ENCODE measurements at places on chromosomes 16 and 17.

DNA sequence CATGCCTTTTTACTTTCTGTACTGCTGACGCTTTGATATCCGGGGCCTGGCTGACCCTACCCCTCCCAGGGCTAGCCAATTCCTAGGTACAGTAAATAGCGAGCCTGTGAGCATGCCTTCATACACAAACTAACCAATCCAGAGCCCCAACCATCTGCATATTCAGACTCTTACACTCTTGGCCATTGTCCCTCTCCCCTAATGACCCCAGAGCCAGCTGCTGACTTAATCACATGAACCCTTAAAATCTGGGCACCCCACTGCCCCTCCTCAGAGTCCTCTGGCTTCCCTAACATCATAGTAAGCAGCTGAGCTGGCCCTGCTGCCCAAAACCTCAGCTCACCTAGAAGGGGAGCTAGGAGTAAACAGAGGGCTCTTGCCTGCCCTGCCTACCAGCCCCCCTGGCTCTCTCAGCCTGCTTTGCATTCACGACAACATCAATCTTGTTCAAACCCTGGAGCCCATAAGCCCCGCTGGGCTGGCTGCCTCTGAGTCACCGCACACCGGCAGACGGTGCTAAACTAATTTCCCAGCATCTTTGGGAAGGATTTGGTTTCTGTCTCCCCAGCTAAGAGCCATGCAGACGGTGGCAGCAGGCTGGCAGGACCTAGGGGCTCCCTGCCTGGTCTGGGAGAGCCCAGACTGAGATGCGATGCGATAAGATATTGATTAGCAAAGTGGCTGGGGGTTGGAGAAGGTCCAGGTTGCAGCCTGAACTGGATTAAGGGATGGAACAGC lies 63.2 kb downstream of the CLEC19A start:
- no peak for DNase-seq
- no peaks in the 10 kb centered on the region for H3K4me1 ChIP-seq
- H3K36me3 ChIP-seq = no peaks in the 10 kb centered on the region
- no peak overlapping the region for H3K4me3 ChIP-seq
- H3K27me3 ChIP-seq = peaks cover 19% of the 10 kb centered on the region

- H3K27ac ChIP-seq = no peak overlapping the region
- no peak for DNase-seq
- no peak overlapping the region for H3K4me3 ChIP-seq
- H3K27me3 ChIP-seq = peaks cover 16% of the 10 kb centered on the region
- H3K4me1 ChIP-seq = no peaks in the 10 kb centered on the region
These were observed 40.1 kb upstream of the CES5A start for GRCh38 chr16:55915096-55915827.

DNA sequence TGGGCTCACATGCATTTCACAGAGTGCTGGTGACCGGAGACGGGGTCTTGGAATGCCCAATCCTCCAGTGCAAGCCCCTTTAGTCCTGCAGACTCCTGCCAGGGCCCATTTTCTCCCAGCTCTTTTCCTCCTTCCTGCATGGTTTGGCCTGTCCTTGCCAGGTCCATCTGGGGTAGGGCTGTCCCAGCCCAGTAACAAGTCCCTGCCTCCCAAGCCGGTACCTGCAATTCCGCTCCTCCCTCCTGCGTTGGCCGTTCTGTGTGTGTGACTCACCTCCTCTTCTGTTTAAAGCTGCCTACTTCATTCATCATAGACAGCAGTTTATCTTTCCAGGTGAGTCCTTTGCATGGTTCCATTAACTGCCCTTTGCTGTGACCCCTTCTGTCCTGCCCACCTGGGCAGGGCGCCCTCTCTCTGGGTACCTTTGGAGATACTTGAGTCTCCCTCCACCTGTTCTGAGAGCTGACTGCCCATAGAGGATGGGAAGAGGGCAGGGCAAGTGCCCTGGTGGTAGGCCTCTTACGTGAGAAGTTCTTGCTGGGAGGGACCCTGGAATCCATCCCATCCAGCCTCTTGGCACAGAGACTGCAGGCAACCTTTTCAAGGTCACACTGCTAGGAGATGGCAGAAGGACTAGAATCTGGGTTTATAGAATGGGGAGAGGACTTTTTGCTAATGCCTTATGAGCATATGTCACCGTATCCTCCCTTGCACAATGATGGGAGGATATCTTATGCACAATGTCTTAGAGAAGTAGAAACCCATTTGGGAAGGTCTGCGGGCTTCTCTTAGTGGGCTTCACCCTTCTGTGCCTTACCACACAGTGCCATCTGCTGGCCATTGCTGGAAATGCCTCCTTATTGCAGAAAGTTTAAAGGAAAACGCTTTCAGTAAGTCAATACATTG lies 29.7 kb upstream of the LGALS9 start:
- H3K4me1 ChIP-seq = peaks cover 33% of the 10 kb centered on the region
- DNase-seq = peak; percentile 80
- no peak overlapping the region for H3K4me3 ChIP-seq
- no peaks in the 10 kb centered on the region for H3K27me3 ChIP-seq
- H3K27ac ChIP-seq = no peak overlapping the region
- peaks cover 21% of the 10 kb centered on the region for H3K36me3 ChIP-seq

DNA sequence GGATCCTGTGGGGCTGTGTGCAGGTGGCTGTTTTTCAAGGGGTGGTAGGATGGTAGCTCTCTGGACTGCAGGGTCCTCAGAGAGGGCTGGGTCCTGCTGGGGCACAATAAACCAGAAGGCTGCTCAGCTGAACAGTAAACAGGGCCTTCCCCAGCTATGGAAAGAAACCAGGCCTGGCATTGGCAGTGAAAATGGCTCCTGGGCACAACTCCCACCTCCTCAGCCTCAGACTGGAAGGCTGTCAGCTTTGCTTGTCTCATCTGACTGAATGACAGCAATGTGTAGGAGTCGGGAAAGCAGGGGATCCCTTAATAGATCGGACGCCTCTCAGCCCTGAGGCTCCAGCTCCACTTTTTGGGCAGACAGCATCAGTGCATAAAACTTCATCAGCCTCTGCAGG lies 59.8 kb upstream of the NLRP1 start:
- H3K4me1 ChIP-seq = no peaks in the 10 kb centered on the region
- DNase-seq = no peak
- H3K27ac ChIP-seq = no peak overlapping the region
- H3K36me3 ChIP-seq = no peaks in the 10 kb centered on the region

- no peaks in the 10 kb centered on the region for H3K36me3 ChIP-seq
- no peak overlapping the region for H3K4me3 ChIP-seq
- H3K4me1 ChIP-seq = peaks cover 14% of the 10 kb centered on the region
These were observed 5.2 kb downstream of the TSNAXIP1 start for GRCh38 chr16:67811899-67812298.

DNA sequence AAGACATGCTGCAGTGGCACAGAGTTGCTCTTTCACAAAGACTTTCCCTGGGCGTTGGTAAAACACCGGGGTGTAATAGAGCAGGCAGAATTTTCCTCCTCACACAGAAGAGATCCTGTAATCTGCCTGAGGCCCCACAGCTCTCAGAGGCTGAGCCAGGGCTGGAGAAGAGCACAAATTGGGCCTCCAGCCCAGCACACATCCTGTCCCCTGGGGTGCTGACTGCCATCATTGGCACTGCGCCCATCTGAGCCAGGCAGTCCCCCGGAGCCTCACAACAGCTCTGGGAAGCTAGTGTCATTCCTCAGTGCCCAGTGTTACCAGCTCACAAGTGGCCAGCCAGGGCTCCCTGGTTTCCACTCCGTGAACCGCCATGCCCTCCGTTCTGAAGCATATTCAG lies 119.4 kb downstream of the SOCS1 start:
- no peak for DNase-seq
- peaks cover 6% of the 10 kb centered on the region for H3K36me3 ChIP-seq
- no peak overlapping the region for H3K27ac ChIP-seq

DNA sequence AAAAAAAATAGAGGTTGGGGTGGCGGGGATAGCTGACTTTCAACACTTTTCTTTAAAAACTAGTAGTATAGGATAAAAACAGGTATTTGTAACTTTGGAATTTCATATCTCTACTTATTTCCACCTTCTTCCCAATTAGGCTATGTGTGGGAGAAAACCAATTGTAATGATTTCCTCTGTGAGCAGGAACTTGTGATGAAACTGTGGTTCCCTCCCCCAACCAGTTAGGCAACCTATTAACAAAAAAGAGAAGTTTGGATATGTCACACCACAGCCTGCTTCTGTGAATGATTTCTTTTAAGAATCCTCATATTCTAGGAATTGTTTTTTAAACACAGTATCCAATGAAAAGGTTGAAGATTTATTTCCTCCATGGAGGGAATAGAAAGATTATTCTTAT lies 1.9 kb downstream of the IGSF6 start:
- H3K27me3 ChIP-seq = no peaks in the 10 kb centered on the region
- H3K4me1 ChIP-seq = peaks cover 53% of the 10 kb centered on the region
- H3K27ac ChIP-seq = no peak overlapping the region
- peaks cover 2% of the 10 kb centered on the region for H3K36me3 ChIP-seq

- DNase-seq = peak; percentile 73
- H3K27ac ChIP-seq = peak overlapping the region; percentile 60
- H3K27me3 ChIP-seq = peaks cover 50% of the 10 kb centered on the region
- peak overlapping the region; percentile 79 for H3K4me3 ChIP-seq
These were observed 3.7 kb upstream of the CBX8 start for GRCh38 chr17:79800325-79801155.

GRCh38 chr17:80702315-80703141 lies 157.9 kb downstream of the RPTOR start:
- no peak for DNase-seq
- H3K27me3 ChIP-seq = no peaks in the 10 kb centered on the region
- peak overlapping the region; percentile 6 for H3K4me3 ChIP-seq
- H3K36me3 ChIP-seq = peaks cover 7% of the 10 kb centered on the region

- no peaks in the 10 kb centered on the region for H3K27me3 ChIP-seq
- peaks cover 13% of the 10 kb centered on the region for H3K36me3 ChIP-seq
- DNase-seq = no peak
These were observed 11.5 kb downstream of the DEXI start for GRCh38 chr16:10930755-10931093.

DNA sequence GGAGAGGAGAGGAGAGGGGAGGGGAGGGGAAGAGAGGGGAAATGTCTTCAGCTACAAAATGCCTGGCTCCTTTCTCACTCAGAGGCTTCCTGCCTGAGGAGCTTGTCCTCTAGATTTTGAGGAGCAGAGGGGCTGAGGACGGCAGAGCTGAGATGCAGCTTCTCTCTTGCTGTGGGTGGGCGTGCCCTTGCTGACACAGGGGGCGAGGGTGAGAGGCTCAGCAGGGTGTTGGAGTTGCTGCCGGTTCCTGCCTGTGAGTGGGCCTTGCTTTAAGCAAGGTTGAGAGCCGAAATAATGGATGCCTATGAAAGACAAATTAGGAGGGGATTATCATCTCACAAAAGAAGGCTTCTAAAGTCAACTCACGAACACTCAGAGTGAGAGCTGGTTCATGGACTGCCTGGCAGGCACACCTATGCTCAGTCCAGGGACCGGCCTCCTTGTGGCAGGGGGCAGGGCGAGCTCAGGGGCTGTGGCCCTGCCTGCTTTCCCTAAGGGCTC lies 215.6 kb downstream of the MSI2 start:
- H3K4me1 ChIP-seq = peaks cover 34% of the 10 kb centered on the region
- H3K27me3 ChIP-seq = no peaks in the 10 kb centered on the region
- no peak for DNase-seq
- H3K36me3 ChIP-seq = no peaks in the 10 kb centered on the region

DNA sequence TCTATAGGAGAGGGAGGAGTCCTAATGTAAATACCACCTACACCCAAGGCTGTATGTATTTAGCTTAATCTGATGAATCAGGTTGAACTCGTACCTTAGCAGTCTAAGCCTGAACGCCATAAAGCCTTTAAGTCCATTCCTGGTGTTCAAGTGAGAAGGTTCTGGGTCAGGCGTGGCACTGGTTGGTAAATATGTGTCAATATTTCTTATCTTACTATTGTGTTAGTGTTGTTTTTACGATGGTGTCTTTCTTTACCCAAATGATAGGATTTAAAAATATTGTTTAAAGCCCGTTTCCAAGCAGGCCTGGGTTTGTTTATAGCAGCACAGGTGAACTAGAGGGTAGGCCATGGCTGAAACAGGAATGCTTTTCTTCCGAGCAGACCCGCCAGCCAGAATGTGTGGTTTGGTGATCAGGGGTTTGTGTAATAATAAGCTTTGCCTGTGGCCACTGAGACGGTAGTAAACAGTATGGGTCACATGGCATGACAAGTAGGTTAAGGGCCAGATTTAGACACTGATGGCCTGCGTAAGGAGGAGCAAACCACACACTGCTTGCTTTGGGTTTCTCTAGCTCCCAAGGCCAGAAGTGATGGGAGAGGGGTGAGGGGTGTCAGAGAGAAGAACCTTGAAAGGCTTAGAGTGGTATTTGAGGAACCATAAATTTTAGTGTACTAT lies 3.3 kb downstream of the TMEM94 start:
- H3K4me1 ChIP-seq = peaks cover 34% of the 10 kb centered on the region
- no peaks in the 10 kb centered on the region for H3K27me3 ChIP-seq
- no peak for DNase-seq

DNA sequence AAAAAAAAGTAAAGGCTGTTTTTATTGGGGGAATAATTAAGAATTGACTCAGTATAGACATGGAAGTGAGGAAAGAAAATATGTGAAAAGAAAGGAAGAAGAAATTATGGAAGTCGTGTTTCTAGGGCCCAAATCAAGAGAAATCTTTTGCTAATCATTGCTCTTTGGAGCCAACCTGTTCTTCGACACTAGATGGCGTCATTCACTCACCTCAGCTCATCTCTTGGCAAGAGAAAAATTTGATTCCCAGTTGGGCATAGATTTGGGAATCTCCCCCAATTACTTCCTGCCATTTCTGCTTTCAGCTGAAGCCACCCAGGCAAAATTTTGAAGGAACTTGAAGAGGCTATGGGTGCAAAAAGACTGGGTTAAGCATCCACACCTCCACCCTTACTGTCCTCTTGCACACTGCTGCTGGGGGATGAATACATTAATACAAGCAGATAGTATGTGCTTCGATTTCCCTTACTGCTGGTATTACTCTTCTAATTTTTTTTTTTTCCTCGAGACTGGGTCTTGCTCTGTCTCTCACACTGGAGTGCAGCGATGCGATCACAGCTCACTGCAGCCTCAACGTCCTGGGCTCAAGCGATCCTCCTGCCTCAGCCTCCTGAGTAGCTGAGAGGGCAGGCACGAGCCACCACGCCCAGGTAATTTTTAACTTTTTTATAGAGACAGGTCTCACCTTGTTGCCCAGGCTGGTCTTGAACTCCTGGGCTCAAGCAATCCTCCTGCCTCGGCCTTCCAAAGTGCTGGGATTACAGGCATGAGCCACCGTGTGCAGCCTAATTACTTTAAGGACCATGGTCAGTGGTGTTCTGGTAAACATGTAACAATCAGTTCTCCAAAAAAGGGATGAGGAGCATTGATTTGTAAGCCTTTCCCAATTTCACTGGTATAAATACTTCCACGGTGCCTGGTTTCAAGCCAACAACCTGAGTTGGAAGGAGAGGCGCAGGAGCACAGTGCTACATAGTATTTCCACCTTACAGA lies 13.5 kb downstream of the PSMD7 start:
- peaks cover 14% of the 10 kb centered on the region for H3K36me3 ChIP-seq
- H3K4me1 ChIP-seq = peaks cover 12% of the 10 kb centered on the region
- no peaks in the 10 kb centered on the region for H3K27me3 ChIP-seq

DNA sequence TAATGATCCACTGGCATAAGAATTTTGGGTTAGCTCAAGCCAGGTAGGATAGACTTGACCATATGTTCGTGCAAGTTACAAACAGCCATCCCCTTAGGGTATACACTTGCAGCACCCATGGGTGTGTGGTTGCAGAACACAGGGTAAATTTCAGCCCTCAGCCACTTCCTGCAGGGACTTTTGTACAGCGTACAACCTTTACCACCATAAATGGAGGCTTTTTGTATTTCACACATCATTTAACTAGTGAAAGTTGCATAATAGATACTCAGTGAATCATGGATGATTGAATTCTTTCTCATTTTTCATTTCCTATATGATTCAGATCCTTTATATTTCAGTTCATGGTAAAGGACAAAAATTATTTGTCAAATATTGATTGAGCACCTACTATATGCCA lies 473.9 kb downstream of the CDH13 start:
- H3K27me3 ChIP-seq = no peaks in the 10 kb centered on the region
- peak; percentile 7 for DNase-seq

- no peaks in the 10 kb centered on the region for H3K27me3 ChIP-seq
- H3K27ac ChIP-seq = no peak overlapping the region
- no peak for DNase-seq
- no peak overlapping the region for H3K4me3 ChIP-seq
- no peaks in the 10 kb centered on the region for H3K4me1 ChIP-seq
These were observed 54.8 kb upstream of the DHX40 start for GRCh38 chr17:59510611-59511010.

Data from activated T-cell treated with anti-CD3 and anti-CD28 coated beads, Interleukin-2, amount 50 U/mL, for 72 hours (primary cell).